Tongue (tissue), 3 donors: ENCODE measurements at places on chromosomes 3 and 15. TPM values are rescaled to one million over a fixed set of nuclear protein-coding genes. Genes with fewer than 3 reads are reported as not detected.

- no peak for DNase-seq
Measured at GRCh38 chr3:33125840-33126239, 12.0 kb downstream of the CRTAP start.

DNA sequence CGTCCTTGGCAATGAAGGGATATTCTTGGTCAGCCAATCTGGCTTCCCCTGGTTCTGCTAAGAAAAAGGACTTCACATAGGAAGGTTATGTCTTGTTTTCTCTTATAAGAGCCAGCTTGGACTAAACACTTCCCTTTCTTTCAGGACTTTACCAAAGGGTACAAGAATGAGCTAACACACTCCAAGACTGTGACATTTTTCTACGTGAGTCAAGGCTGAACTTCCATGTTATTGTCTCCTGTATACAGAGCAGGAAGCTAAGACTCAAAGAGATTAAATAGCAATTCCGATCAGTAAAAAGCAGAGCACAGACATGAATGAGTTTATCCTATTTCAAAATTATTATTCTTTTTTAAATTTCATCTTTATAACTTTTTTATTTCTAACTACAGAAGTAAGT, 63.3 kb upstream of the STT3B start:
- DNase-seq: no peak

Gene NR2E3
- 2.2 TPM for total RNA-seq

- no peak for DNase-seq
Measured at GRCh38 chr3:119160361-119160760, 13.0 kb upstream of the UPK1B start.

Gene SOX2
- 10.4 TPM for total RNA-seq

Gene CACNA1D
- 10.1 TPM for total RNA-seq

- no peak for DNase-seq
Measured at GRCh38 chr3:183980403-183980802, 37.3 kb downstream of the ABCC5 start.

Gene REC114
- not detected for total RNA-seq

GRCh38 chr3:71087143-71088018, 496.1 kb downstream of the FOXP1 start:
- no peak for DNase-seq

Gene MESP2
- total RNA-seq: not detected

GRCh38 chr15:57656434-57656833, 50.1 kb upstream of the POLR2M start:
- no peak for DNase-seq

- DNase-seq: no peak
Measured at GRCh38 chr15:79724804-79725203, 172.0 kb downstream of the MTHFS start.

DNA sequence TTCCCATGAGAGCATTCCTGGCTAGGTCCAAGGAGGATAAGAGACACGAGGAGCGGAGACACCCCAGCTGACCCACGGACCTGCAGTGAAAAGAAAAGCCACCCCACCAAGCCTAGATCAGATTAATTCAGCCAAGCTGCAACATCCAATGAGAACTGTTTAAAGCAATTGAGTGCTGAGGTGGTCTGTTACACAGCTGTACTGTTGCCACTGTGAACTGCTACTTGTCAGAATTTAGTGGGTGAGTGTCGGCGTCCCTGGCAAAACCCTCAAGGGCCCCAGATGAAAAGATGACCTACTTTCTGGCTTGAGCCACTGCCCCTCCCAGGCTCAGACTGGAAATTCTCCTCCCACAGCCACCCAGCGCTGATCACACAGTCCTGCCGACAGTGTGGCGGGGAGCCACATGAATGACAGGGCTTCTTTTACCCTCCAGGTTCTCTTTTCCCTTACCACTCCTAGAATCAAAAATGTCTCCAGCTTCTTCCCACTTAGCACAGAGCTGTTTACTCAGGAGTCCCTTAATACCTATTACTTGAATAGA, 26.4 kb upstream of the KBTBD12 start:
- no peak for DNase-seq

Gene AADAC
- total RNA-seq: 5.1 TPM

Gene TMEM207
- not detected for total RNA-seq

Gene GOLGA6A
- not detected for total RNA-seq

Gene TNNC1
- total RNA-seq: 352 TPM

- no peak for DNase-seq
Measured at GRCh38 chr15:79329171-79329611, 18.3 kb downstream of the TMED3 start.
